ENCODE measurements at places on chromosomes 7 and 10.

DNA sequence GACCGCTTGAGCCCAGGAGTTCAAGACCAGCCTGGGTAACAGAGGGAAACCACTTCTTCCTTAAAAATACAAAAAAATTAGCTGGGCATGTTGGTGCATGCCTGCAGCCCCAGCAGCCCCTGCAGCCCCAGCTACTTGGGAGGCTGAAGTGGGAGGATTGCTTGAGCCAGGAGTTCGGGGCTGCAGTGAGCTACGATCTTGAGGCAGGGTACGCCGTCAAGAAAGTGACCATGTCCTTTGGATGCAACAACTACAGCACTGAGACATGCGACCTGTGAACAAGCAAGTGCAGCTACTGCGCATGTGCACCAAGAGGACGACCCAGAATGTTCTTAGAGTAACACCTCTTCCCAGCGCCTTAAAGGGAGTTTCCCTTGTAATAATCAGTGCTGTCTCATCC lies 66.6 kb upstream of the ZNF479 start:
- DNase-seq = no peak

DNA sequence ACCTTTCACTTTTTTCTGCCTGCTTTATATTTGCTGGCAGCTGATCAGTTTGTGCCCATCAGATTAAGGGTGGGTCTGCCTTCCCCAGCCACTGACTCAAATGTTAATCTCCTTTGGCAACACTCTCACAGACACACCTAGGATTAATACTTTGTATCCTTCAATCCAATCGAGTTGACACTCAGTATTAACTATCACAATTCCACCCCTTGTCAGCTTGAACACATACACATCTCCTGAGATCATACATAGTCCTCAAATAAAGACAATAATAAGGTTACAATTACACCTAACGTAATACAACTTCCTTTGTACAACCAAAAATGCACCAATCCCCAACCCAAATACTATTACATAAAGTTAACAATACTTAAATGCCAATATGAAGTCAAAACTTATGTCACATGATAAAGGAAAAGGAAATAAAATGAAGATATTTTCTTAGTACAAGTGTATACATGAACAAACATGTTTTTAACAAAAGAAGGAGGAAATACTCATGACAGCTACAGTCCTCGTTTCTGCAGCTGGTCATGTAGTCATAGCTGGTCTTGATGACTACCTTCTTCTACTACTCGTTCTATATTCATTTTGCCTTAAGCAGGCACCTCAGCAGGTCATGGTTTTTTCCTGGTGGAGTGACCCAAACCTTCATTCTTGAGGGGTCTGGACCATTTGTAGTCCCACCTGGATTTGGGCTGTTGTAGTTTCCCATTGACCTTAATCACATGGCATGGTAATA lies 96.7 kb upstream of the CABCOCO1 start:
- no peak for DNase-seq

- DNase-seq = no peak
Observed at GRCh38 chr7:114312649-114313048, 102.0 kb upstream of the FOXP2 start.

DNA sequence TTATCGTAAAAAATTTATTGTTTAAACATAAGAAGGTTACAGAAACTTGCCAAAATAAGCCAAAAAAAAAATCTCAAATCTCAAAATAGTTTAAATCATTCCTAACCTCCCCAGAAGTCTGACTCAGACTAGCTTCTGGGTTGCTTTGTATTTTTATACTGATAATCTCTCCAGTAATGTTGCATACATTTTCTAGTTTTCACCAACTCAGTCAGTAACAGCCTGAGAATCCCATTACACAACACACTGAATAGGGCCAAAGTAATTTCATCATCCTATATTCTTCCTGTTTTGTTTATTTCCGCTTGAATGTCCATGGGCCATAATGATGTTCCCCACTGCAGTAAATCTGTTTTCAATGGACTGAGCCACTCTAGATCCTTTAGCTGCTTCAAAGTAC lies 478.5 kb downstream of the GPAM start:
- DNase-seq = no peak

GRCh38 chr7:117045927-117046710 lies 92.8 kb downstream of the ST7 start:
- no peak for DNase-seq

DNA sequence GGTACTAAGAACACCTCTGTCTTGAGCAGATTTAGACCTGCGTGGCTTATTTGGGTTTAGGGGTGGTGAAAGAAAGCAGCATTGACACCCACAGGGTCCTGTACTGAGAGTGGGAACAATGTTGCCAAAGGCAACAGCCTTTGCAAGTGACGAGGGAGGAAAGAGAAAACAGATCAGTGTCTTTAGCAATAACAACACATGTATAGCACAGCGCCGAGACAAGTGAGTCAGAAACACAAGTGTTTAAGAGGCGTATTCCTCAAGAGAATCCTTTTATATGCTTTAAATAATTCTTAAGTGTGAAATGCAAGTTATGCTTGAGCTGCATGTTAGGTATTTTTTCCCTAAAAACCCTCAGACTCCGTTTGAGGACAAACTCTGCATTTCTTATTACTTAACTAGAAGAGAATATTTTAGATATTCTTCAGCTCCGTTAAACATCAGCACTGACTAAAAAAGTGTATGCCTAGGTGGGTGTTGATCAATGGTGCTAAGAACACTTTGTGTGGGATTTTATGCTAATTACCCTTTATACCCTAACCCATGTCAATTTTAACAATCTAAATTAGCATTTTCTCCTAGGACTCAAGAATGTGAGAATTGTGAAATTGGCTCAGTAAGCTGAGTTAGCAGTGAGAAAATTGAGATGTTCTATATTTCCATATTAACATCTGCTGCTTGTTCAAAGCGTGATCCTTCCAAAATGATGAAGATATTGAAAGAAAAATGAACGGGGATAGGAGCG lies 1095.4 kb upstream of the CELF2 start:
- DNase-seq = no peak

GRCh38 chr10:116364868-116365267 lies 40.6 kb downstream of the CCDC172 start:
- no peak for DNase-seq

All from NCI-H1092 (cell line).